SHP77 (cell line): ENCODE measurements at places on chromosomes 2 and 18.

DNA sequence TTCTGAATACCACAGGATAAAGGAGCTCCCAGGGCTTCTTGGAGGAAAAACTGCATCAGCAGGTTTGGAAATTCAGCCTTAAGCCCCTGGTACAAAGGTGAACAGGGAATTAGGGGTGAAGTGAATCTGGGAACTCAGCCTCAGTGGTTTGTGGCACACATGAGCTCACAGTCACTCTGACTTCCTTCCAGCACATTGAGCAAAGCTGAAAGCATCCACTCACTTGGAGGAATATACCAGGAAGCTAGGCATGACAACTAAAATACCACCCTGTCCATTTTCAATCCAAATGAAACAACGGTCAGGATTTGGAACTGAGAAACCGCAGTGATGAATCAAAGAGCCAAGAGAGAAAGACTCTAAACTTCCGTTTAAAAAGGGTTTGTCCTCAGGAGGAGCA lies 216.1 kb downstream of the ICOS start:
- no peak for DNase-seq

DNA sequence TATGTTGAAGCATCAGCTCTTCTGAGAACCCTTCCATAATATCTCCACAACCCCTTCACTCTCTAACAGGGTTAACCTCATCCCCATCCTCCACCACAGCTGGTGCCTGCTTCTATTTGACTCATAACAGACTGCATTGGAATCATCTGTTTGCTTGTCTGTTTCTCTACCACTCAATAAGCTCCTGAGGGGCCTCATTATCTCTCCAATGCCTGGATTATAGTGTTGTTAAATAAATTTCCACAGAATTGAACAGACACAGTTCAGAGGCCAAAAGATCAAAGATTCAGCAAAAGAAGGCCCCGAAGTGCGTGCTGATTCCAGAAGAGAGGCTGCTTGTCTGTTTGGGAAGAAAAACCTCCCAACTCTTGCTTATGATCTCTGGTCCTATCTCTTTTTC lies 33.7 kb upstream of the FAM98A start:
- no peak for DNase-seq

- DNase-seq: no peak
Measured at GRCh38 chr2:135768863-135769262, 27.2 kb downstream of the UBXN4 start.

- DNase-seq: no peak
Measured at GRCh38 chr18:79259218-79259617, 136.5 kb upstream of the NFATC1 start.

DNA sequence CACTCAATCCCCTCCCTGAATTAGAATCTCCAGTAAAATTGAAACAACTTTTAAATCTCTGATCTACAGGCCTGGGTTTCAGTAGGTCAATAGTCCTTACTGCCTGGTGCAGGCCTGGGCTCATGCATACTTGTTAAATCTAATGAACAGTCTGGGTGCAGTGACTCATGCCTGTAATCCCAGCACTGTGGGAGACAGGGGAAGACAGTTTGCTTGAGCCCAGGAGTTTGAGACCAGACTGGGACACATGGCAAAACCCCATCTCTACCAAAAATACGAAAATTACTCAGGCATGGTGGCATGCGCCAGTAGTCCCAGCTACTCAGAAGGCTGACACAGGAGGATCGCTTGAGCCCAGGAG lies 94.7 kb upstream of the SP3 start:
- no peak for DNase-seq

GRCh38 chr2:241366678-241367077 lies 10.6 kb downstream of the FARP2 start:
- DNase-seq: peak; percentile 29
